ENCODE measurements at places on chromosomes 12 and 14. TPM values are rescaled to one million over a fixed set of nuclear protein-coding genes. Genes with fewer than 3 reads are reported as not detected.

Gene TAC3
- not detected for total RNA-seq

Gene HOXC6
- total RNA-seq, result not detected

Gene SLC10A1
- not detected for total RNA-seq

Gene LIN7A
- total RNA-seq, result 21.8 TPM

Gene BMP4
- total RNA-seq, result 6.6 TPM

Gene GALNT8
- 8.8 TPM for total RNA-seq

Gene SDSL
- 6.3 TPM for total RNA-seq

Gene BIN2
- 3.3 TPM for total RNA-seq

Gene TCL1B
- not detected for total RNA-seq

Gene RIPK3
- total RNA-seq, result 7.0 TPM

Gene FOXN4
- total RNA-seq, result not detected

Gene IGFBP6
- total RNA-seq, result 134 TPM

Gene PPM1H
- total RNA-seq, result 3.7 TPM

Gene TNFAIP2
- 51.3 TPM for total RNA-seq

Gene OR4M1
- not detected for total RNA-seq

Gene RAD9B
- 1.2 TPM for total RNA-seq

Gene RNF212B
- not detected for total RNA-seq

Gene TOMM20L
- total RNA-seq, result not detected

Gene ATXN3
- total RNA-seq, result 24.3 TPM

Gene KCNC2
- not detected for total RNA-seq

Gene PTCSC3
- not detected for total RNA-seq

Gene DICER1
- 30.4 TPM for total RNA-seq

Gene CATSPERB
- 1.5 TPM for total RNA-seq

Gene SEL1L
- total RNA-seq, result 61.7 TPM

Gene AHNAK2
- total RNA-seq, result 5.7 TPM

Gene COCH
- 0.38 TPM for total RNA-seq

Gene ARHGDIB
- total RNA-seq, result 66.8 TPM

Gene HOXC12
- not detected for total RNA-seq

Gene STAC3
- total RNA-seq, result 2.3 TPM

Gene C12orf56
- total RNA-seq, result not detected

Gene USP44
- 3.4 TPM for total RNA-seq

Gene KCNJ8
- total RNA-seq, result 37.9 TPM

Gene IFNG-AS1
- 1.4 TPM for total RNA-seq

Gene KERA
- not detected for total RNA-seq

Gene CLEC4C
- total RNA-seq, result not detected

Gene ATG101
- 30.2 TPM for total RNA-seq

Gene CFAP251
- 0.85 TPM for total RNA-seq

Gene CCDC38
- not detected for total RNA-seq

Gene SLC17A8
- total RNA-seq, result not detected

Gene LRRC43
- 0.69 TPM for total RNA-seq

Gene DTX3
- total RNA-seq, result 29.3 TPM

Gene PPP4R4
- total RNA-seq, result 0.74 TPM

Gene ESR2
- 0.14 TPM for total RNA-seq

Gene NR1H4
- 0.17 TPM for total RNA-seq

Gene EML1
- 34.0 TPM for total RNA-seq
